Activated T-helper 2 cell treated with anti-CD3 and anti-CD28 coated beads, Interferon-gamma antibody, Interleukin-2, Interleukin-4, amounts not matched to agents 10 μg/mL and 5 μg/mL and 100 μg/mL, durations not matched to agents 14 hours and 24 hours and 36 hours (primary cell): ENCODE measurements at places on chromosomes 16 and 17.

GRCh38 chr16:54385141-54385540 lies 98.6 kb upstream of the IRX3 start:
- DNase-seq = no peak

DNA sequence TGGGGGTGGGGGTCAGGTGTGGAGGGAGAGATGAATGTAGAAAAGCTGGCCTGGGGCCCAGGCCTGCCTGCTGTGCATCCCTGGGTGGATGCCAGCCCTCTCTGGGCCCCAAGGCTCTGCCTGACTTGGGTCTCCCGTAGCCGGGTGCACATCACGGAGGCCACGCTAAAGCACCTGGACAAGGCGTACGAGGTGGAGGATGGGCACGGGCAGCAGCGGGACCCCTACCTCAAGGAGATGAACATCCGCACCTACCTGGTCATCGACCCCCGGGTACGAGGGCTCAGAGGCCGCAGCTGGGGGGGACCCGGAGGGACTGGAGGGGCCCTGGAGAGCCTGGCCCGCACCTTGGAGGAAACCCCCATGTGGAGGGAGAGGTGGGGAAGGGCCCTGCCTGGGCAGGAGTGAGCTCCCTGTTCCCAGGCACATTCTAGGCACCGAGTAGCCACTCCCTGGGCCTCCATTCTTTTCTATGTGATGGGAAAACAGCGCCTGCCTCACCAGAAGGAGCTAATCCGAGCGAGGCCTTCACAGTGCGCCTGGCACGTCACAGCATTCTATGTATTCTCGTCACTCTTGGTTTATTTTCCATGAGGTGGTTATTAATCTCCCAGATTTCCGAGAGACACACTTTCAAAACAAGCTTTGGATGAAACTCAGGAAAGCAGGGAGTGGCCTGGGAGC lies 34.7 kb downstream of the ADCY7 start:
- no peak for DNase-seq

DNA sequence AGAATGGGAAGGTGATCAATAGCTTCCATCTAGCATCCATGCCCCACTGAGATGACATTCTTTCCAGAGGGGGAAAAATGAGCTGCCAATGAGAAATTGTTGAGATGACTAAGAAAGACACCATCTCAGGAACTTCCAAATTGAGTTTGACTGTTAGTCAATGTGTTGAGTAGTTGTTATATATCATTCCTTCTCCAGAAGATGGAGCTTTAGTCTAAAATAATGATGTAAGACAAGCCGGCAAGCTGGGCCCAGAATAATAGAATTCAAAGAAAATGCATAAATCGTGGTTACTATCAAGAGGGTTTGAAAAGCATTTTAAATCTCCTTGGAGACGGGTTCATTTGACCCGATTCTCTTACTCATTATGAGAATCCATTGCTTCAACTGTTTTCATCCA lies 71.0 kb upstream of the ATF7IP2 start:
- no peak for DNase-seq

DNA sequence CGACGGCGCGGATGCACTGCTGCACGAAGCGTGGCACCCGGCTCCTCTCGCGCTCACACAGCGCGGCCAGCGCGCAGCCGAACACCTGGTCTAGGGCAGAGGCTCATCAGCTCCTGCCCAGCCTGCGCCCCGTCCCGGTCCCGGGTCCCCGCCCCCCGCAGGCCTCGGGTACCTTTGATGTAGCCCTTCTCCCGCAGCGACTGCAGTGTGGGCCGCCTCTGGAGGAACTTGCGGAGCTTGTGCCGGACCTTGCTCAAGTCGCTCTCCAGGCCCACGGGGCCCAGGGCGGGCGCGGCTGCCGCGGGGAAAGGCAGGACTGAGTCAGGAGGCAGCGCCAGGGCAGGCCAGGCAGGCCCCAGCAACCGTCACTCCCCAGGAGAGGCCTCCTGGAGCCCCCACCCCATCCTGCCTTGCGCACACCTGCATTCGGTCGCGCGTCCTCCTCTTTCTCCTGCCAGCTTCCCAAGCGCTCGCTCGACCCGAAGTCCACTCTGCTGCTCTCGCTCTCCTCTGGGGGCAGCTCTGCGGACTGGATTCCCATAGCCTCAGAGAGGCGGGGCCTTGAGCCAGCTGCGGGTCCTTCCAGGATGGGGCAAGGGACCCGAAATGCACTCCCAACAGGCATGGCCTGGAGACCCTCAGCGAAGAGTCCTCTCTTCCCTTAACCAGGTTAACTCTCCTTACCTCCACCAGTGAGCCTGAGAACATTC lies 36.0 kb downstream of the ARHGAP27 start:
- DNase-seq = no peak

DNA sequence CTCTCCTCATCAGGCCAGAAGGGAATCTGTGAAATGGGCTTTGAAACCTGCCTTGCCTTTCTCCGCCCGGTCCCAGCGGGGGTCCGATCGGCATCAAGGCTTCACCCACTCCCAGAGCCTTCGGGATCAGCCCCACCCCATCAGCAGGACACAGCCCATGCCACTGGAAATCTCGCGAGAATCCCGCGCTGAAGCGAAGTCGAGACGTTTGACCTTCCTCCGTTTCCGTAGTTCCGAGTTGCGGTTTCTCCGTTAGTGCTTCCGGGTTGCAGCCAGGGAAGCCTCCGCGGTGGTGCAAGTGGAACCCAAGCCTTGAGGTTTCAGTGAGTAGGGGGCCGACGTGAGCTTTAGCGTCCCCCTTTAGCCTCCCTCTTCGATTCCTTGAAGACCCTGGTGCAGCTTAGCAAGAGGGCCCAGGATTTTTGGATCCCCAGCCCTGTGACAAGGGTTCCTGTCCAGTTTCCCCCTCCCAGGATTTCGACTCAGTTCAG lies at the start of gene COASY:
COASY (plus strand) TSS at position 252 of the 491 bp plus-strand sequence. CDS start 475 bp downstream, outside the sequence.
- DNase-seq = peak; percentile 91

DNA sequence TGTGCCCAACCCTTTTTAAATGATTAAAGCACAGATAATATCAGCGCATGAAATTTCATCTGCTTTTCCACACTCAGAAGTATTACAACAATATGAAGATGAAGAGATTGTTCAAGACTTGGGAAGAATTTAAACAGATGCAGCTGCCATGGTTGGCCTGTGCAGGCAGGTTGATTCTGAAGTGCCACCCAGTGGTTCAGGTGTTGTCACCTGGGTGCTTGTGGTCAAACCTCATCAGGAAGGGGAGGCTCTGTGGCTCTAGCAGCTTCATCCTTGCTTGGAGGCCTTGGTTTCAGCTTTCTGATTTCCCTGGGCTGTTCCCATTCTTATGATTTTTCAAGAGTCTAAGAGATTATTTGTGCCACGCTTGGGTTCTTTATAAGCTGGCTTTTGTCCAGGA lies 22.2 kb upstream of the CLEC18C start:
- DNase-seq = no peak

- no peak for DNase-seq
These were observed 14.6 kb upstream of the ENPP7 start for GRCh38 chr17:79715943-79716797.

DNA sequence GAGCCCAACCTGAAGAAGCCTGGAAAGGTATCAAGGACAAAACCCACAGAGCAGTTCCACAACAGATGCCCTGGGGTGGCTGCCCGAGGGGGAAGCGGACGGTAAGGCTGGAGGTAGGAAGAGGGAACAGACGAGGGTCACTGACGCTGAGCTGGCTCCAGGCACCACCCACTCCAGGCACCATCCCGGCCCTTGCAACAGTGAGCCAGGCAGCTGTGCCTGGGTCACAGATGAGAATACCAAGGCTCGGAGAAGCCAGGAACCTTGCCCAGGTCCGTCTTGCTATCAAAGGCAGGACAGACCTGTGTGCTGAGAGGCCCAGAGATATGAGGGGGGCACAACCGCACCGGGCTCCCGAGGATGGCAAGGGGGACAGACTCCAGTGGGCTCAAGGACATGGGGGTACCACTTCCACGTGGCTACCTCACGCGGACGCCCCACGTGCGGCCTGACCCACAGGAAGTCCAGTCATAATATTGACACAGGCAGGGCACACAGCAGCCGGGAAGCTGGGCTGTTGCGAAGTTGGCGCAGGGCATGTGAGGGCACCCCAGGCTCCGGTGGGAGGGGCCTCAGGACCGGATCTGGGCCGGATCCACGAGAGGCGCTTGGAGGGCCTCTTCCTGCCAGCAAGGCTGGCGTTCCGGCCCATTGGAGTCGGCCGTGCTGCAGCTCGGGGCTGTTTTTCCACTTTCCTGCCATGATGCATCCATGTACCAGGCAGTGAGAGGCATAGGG lies 29.9 kb downstream of the PEMT start:
- DNase-seq = no peak

GRCh38 chr17:82184761-82185160 lies 27.9 kb downstream of the CCDC57 start:
- DNase-seq = no peak

GRCh38 chr16:82344157-82344556 lies 174.1 kb upstream of the MPHOSPH6 start:
- no peak for DNase-seq

DNA sequence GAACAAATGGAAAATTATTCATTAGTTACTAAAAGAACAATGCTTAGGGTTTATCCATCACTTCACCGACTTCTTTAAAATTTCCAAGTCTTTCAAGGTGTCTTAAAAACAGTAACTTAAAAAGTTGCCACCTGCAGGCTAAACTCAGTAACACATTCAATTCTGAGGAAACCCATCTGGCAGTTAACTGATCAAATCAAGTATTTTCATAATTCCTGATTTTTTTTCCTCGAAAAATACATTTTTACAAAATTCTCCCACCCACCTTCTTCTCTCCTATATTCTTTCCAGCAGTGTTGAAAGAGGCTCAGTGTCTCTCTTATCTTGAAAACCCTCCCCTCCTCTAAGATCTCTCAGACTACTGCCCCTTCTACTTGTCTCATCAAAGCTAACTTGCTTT lies 29.9 kb downstream of the PARN start:
- no peak for DNase-seq

DNA sequence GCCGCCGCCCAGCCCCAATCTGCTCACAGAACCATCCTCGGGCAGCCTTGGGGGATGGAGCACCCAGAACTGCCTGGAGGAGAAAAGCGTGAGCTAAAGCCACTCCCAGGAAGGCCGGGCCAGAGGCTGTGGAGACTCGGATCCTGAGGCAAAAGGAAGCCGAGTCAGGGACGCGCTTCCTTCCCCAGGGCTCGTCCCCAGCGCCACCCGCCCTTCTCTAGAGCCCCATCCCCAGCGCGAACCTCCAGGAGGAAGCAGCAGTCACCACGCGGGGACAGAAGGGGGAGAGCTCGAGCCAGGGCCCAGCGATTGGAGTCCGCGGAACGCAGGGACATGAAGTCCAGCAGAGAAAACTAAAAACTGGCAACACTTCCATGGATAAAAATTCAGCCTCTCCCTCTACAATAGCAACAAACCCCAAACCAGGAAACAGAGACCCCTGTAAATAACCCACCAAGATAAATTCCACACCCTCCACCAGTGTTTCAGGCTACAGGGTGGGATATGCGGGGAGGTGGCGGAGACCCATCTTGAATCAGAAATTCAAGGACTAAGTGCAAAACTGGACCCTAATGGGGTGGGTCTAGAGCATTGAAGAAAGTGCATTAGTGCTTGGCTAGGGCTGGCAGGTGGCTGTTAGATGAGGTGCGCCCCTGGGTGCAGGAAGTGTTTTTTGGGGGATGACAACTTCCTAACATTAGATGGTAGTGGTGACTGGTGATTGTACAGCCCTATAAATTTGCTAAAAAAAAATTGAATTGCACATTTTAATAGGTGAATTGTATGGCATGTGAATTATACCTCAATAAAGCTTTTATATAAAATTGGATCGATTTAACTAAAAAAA lies 116.1 kb upstream of the METRNL start:
- peak; percentile 40 for DNase-seq

GRCh38 chr16:81570151-81570846 lies 125.7 kb downstream of the CMIP start:
- DNase-seq = no peak

GRCh38 chr17:39935909-39936308 lies 8.4 kb downstream of the LRRC3C start:
- DNase-seq = no peak

DNA sequence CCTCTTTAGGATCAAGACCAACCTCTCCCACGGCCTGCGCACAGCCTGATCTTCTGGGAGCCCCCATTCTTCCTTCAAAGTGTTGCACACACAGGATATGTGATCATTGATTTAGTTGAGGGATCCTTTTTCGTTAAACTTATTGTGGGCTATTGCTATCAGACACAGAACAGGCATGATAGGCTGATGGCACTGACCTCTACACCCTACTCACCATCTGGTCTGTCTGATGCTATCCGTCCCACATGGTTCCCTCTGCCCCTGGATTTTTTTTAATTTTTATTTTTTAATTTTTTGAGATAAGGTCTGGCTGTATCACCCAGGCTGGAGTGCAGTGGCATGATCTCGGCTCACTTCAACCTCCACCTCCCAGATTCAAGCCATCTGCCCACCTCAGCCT lies 19.2 kb upstream of the LITAF start:
- no peak for DNase-seq

DNA sequence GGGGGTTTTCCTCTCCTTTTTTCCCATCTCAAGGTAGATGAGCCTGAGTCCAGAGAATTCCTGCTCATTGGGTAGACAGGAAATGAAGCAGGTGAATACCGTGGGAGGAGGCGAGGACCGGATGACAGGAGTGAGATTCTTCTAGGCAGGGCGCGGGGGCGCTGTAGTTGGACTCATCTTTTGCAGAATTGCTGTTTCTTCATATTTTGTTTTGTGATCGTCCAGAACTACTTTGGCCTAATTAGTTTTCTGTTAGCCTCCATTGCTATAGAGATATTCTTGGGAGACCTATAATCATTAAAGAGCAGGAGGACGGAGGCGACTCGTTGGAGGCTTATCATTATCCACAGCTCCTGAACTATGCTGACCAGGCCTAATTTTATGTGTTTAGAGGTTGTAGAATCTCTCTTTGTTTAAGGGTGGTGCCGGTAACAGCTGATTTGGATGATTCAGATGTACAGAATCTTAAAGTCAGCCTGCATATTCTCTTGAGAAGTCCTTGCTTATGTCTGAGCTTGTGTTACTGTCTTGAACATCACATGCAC lies 650 bp downstream of the ATP6V0A1 start:
- DNase-seq = no peak

GRCh38 chr16:57645691-57646387 lies 17.4 kb downstream of the ADGRG1 start:
- DNase-seq = no peak

DNA sequence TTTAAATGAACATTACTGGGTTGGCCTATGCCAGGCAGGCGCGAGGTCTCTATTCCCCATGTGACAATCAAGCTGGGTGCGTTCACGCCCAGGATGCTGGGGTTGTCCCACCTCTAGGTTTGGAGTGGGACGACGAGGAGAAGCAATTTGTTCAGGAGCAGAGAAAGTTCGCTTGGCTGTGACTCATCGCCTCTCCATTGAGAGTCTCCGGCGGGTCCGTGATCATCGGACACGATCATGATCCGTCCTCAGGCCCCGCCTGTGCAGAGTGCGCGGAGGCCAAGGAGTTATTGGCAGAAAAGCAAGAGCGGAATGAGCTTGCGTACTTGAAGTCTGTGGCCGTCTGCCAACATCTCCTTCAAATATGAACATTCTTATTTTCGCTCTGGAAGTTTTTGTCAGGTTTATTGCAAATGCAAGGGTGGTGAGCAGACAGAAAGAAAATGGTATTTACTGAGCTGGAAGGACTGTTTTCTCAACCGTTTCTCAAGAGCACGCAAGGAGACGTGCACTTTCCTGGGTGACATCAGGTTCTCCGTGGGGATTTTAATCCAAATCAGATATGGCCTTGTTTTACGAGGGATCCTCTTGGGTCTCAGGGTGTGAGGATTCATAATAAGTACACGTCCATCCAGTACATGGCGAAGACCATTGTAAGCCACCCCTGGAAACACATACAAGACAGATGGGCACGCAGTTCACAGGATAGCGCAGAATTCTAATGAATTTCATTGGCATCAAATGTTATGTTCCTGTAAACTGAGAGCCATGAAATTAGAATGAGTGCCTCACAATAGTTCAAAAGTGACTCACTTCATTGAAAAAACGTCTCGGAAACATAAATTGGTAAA lies 70.1 kb upstream of the CREBBP start:
- DNase-seq = no peak
